ENCODE measurements at places on chromosomes 11 and 22.

- DNase-seq: no peak
Observed at GRCh38 chr11:44855493-44855849, 95.2 kb downstream of the TP53I11 start.

- DNase-seq: no peak
Observed at GRCh38 chr11:115409691-115410220, 94.5 kb downstream of the CADM1 start.

DNA sequence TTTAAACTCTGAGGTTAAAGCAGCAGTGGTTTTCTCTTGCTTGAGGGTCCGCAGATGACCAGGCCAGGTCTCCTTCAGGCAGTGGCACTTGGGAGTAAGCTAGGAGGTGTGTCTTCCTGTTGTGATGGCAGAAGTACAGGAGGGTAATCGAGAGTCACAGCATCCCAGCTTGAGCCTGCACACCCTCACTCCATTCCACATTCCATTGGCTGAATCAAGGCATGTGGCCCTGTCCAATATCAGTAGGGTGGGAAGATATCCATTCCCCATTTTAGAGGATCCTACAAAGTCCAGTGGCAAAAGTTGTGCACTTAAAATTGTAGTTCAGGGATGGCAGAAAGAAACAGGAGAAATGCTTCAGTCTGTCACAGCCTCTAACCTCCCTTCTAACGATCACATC is 23.3 kb downstream of the OSBP2 start:
- no peak for DNase-seq

GRCh38 chr11:47109051-47109726 is 67.5 kb downstream of the ARFGAP2 start:
- no peak for DNase-seq

DNA sequence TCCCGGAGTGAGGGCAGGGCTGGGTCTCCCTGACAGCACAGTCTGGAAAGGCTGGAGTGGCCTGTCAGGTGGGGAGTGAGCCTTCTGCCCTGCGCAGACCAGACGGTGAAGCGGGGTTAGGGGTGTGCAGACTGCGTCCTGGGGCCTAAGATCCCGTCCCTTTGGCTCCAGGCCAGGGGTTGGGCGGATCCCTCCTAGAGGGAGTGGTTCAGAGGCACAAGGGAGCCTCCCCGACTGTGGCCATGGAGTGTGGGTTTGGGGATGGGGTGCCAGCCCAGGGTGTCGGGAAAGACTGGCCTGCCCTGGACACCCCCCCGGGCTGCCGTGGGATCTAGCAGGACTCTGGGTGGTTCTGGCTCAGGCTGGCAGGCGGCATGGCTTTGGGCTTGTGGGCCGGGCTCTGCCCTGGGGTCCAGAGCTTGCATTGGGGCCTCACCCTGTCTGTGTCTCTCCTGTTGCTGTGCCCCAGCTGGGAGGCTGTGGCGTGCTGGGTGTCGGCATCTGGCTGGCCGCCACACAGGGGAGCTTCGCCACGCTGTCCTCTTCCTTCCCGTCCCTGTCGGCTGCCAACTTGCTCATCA is 19.5 kb downstream of the TSPAN4 start:
- DNase-seq: no peak

- peak; percentile 12 for DNase-seq
Observed at GRCh38 chr11:128610721-128611617, 23.6 kb upstream of the ETS1 start.

DNA sequence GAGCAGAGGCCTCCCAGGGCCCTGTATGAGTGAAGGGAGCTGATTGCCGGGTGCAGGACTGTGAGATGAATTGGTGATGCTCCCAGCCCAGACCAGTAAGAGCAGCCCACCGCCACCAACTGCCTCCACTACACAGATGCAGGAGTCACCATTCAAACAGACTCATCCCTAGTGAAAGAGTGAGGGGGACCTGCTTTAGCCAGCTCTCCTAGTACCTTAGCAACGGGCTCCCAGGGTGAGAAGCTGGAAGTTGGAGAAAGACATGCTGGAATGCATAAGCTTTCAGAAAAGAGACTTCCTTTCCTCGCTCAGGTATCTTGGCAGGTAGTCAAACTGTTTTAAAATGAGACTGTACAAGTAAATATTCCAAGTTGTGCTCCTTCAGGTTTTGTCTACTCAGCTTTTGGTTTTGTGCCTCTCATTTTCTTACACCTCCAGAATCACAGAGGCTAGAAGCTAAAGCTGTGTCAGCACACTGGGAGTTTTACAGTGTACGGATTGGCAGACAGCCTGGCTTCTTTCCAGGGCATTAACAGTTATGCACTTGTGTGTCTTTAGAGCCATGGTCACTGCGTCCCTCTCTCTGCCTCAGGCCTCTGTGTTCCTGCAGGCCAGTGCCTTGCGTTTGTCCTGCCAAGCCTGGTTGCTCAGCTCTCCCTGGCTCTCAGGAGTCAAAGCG is 146.2 kb downstream of the ATXN10 start:
- DNase-seq: no peak

- DNase-seq: no peak
Observed at GRCh38 chr11:4087551-4087950, 7.0 kb upstream of the RRM1 start.

DNA sequence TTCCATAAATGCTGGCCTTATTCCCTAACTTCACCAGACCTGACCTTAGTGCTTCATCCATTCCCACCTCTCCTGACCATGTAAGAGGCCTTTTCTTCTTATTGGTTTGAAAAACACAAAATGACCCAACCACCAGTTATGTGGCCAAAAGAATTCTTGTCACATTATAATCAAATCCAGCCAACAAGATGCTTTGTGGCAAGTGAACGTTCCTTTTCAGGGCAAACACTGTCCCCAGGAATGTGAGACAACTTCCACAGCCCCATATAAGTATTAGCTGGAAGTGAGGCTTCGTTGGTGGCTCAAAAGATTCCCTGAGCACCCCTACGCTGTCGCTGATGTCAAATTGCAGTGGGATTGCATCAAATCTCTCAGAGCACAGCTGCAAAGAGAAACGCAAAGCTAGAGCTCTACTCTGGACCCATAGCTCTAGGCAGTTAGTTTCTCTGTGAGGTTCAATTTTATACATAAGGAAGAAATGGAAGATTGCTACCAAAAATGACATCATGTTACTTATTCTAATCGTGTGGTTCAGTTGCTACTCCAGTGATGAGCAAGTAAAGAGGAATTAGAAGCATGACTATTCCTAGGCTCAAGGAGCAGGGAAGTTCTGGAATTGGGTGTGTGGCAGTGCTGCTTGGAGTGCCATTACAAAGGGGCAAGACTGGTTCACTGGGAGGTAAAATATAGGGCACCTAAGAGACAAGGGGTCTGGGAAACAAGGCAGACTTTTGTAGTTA is 26.1 kb downstream of the GLYATL1 start:
- DNase-seq: no peak

DNA sequence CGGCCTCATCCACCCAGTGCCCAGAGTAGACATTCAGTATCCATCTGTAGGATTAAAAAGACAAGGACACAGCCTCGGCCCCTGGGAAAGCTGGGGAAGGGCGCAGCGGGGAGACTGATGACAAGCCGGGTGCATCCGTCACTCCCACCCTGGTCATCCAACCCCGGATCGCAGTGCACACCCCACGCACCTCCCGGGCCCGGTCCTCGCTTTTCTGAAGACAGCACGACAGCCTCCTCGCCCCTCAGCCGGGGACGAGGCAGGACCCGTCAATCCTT is 1.1 kb downstream of the FCHSD2 start:
- DNase-seq: no peak

DNA sequence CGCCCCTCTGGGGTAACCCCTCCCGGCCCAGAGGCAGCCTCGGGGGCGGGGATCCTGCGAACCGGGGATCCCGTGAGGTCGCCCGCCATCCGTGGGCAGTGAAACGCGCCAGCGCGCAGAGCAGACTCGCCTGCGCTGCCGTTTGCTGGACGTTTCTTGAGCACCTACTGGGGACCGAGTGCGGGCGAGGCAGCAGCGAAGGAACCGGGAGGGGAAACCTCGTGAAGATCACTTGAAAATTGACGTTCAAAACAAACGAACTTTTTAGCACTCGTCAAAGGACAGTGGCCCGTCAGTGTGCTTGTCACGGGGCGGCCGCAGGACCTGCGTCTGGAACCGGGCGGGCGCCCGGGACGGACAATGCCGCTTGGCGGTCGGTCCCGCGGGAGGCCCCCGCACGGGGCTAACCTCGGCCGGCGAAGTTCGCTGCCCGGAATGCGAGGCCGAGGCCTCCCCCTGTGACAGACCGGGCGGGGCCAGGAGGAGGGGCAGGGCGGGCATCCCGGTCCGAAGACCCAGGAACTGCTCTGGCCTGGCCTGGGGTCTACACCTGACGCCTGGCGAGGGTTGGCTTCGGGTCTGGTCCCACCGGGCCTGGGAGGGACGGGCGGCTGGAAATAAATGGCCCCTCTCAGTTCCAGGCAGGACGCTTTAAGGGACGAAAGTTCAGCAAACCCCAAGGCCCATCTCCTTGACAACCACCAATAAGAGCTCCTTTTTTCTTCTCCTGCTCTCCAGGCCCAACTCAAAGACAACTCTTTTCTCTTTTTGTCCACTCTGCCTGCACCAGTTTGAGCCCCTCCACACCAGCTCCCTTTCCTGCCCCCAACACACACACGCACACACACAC is 723 bp upstream of the SCUBE1 start:
- DNase-seq: no peak

DNA sequence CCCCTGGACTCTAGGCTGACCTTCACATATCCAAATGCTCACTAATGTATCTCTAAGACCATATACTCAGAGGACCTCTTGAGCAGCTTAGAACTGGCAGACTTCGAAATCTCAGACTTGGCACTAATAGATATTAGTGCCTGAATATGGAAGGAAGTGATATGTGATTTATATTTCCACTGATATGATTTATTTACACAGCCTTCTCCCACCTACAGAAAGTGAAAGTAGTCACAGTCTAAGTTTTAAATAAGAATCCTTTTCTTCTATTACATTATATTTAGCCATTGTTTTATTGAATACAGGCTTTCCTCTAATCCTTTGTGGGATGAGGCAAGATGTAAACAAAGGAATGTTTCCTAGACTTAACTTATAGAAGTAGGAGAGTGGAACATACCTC is 6.7 kb upstream of the NAV2 start:
- DNase-seq: no peak

GRCh38 chr22:40635940-40636379 is 559 bp downstream of the MRTFA start:
- DNase-seq: no peak

DNA sequence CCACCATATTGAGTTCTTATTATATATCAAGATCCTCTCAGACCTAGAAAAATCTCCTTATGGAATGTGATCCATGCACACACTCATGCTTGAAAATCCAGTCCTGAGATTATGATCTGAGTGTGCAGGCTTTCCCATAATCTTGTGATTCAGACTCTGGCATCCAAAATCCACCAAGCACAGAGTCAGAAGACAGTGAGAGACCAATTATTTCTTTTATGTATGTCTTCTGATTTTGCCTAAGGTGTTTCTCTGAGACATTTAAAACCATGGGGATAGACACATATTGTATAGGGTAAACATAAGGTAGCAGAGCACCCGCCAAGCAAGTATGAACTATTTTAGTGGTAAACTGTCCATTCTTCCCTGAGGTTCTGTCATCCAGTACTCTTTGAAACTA is 52.0 kb upstream of the MMP13 start:
- no peak for DNase-seq

GRCh38 chr11:116796548-116796947 is 4.9 kb upstream of the APOA5 start:
- DNase-seq: no peak

GRCh38 chr11:117097014-117097388 is 1.2 kb downstream of the SIK3 start:
- DNase-seq: no peak

DNA sequence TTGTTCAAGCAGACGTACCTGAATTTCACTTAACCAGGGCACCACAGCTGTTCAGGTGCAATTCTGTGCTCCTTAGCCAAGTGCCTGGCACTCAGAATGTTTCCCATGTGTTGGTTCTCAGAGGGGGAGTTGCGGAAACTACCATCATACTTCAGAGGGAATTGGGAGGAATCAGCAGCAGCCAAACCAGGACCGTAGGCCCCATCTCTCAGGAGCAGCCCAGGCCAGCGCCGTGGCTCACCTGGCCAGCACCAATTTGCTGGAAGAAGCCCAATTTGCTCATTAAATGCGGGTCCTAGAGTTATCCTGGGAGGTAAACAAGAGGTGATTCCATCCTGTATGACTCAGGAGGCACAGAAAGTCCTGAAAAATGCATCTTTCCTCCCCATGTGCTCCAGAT is 435.4 kb downstream of the BRD1 start:
- DNase-seq: no peak

DNA sequence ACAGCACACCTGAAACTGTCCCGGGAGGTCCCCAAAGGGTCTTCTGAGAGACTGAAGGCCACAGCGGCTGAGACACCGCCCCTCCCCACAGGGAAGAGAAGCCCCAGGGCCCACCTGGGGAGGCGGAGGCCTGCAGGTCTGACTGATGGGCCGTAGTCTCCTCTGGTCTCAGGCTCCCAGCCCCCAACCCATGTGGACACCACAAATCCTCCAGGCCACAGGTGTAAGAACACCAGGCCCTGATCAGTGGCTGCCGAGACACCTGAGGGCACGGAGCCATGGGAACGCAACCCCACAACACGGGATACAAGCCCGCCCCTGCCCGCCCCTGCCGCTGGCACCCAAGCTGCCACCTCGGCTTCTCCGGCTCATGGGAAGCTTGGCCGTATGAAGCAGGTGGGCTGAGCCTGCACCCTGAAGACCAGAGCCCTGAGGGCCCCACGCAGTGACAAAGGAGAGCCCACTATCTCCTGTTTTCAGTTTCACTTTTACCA is 46.3 kb downstream of the BRD1 start:
- DNase-seq: no peak

- DNase-seq: no peak
Observed at GRCh38 chr11:110044226-110044968, 48.8 kb upstream of the ZC3H12C start.

DNA sequence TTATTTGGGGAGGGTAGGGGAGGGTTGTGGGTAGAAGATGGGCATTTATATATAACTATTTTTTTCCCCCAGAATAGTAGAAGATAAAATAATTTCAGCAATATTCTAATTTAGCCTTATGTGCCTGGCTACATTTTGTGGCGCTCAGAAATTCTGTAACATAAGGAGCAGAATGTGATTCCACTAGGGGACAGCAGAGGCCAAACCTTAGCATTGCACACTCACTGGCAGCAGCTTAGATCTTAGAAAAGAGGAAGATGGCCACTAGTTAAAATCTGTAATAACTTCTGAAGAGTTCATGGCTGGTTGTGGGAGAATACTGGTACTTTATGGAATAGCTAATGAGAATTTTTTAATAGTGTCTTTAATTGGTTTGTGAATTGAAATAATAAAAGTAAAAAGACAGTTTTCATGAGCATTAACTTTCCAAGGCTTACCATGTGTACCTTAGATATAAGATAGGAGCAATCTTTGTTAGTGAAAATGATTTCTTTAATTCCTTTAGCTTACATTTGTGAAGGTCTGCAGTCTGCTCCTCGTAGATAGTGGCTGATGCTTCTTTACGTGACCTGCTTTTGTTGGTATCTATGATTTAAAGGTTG is 33.1 kb downstream of the DDX10 start:
- DNase-seq: peak; percentile 64

GRCh38 chr11:15707971-15708370 is 593.2 kb downstream of the INSC start:
- DNase-seq: peak; percentile 77
